Activated T-cell treated with anti-CD3 and anti-CD28 coated beads, Interleukin-2, amount 50 U/mL, for 1 hour (primary cell): ENCODE measurements at places on chromosomes 2 and 18.

GRCh38 chr2:221844212-221845020 lies 272.3 kb upstream of the EPHA4 start:
- no peak for DNase-seq

DNA sequence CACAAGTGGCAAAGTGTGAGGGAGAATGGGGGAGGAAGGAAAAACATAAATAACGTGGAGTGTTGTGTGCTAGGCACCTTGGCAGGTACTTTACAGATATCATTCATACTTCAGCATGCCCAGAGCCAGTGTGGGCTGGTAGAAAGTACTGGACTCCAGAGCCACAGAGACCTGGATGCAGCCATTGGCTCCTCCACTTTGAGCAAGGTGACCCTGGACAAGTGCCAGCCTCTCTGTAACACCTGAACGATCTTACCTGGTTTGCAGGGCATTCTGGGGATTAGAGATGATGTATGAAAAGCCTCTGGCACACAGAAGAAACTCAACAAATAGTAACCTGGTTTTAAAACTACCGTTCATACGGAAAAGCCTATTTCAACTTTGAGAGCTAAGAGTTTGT lies 6.3 kb downstream of the LOXHD1 start:
- no peak for DNase-seq

GRCh38 chr2:239831001-239831731 lies 194.0 kb downstream of the NDUFA10 start:
- no peak for DNase-seq

GRCh38 chr2:103295591-103295990 lies 533.8 kb downstream of the TMEM182 start:
- DNase-seq = no peak

- no peak for DNase-seq
These were observed 4.9 kb downstream of the ALPK2 start for GRCh38 chr18:58624011-58624410.

DNA sequence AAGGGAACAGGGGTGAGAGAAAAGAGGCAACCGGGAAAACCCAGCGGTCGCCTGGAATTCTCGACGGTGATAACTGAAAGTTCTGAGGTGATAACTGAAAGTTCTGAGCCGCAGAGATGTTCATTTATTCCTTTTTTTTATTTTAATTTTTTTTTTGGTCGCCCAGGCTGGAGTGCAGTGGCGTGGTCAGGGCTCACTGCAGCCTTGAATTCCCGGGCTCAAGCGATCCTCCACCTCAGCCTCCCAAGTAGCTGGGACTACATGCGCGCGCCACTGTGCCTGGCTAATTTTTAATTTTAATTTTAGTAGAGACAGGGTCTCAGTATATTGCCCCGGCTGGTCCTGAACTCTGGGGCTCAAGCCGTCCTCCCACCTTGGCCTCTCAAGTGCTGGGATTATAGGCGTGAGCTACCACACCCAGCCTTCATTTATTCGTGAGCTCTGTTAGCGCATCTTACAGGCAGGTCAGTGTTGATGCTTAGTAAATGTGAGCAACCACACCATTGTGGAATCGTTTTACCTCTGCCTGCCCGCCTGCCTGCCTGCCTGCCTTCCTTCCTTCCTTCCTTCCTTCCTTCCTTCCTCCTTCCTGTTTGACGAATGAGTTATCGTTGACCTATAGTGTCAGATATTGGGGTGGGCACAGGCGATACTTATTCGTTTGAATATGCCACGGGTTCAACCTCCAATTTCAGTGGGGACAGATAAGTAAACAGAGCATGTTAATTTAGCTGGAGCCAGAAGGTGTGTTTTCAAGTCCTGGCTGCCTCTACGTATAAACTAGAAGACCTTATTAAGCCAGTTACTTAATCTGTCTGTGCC lies 557 bp upstream of the E2F6 start:
- no peak for DNase-seq

GRCh38 chr2:143088388-143088787 lies 40.8 kb upstream of the ARHGAP15 start:
- DNase-seq = no peak

DNA sequence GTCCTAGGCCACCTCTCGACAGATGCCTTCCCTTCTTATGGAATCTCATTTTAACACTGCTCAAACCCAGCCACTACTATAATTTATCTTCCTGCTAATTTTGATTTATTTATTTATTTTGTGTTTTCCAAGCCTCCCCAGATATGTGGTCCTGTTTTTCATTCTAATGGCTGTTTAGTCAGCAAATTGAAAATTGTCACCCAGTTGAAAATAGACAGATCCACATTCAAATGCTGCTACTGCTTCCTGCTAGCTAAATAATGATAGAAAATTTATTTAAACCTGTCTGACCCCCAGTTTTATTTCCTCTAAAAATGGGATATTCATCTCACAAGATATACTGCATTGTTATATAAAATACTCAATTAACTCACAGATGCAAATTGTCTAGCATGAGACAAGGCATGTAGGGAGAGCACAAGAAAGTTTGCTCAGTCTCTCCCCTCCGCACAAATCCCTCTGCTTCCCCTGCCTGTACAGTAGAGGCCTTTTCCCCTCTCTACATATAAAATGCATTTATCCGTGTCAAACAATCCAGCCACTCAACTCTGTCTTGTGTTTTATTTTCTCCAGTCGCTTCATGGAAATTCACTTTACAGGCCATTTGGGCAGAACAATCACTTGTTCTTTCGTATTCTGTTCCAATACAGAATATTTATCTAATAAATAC lies 389.9 kb downstream of the SOX11 start:
- no peak for DNase-seq

GRCh38 chr2:235780401-235780800 lies 286.6 kb downstream of the AGAP1 start:
- DNase-seq = no peak

- no peak for DNase-seq
These were observed 138.7 kb downstream of the TTC32 start for GRCh38 chr2:19762959-19763605.

GRCh38 chr2:23550553-23550952 lies 165.6 kb downstream of the KLHL29 start:
- DNase-seq = no peak

DNA sequence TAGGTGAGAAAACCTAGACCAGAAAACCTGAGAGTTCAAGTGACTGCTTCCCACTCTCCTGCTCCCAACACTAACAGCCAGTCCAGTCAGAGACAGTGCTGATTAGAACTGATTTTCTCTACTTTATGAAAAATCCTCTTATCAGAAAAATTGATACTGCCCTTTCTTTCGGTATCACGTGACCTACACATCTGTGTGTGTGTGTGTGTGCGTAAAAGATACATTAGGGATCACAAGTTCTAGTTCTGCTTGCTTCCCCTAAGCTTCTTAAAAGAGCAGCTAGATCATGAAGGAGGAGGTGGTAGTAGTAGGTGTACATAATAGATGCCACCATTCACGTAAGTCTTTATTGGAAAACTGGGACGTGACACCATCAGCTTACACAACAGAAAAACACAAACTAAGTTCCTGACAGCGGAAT lies 1.5 kb downstream of the ARL5A start:
- no peak for DNase-seq

GRCh38 chr2:30365201-30365600 lies 81.8 kb upstream of the LCLAT1 start:
- no peak for DNase-seq

DNA sequence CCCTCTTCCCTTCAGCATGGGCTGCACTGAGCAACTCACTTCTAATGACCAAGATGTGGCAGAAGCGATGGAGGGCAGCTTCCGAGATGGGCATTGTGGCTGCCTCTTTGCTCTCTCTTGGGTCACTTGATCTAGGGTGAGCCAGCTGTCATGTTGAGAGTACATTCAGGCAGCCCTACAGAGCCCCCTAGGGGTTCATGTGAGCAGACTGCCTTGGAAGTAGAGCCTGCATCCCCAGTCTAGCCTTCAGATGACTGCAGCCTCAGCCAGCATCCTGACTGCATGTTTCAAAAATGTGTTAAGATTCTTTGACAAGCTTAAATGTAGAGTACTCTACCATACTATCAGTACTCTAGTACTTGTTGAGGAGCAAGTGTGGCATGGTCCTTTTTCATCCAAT lies 143.9 kb downstream of the NCK2 start:
- DNase-seq = no peak

- DNase-seq = no peak
These were observed 221.1 kb downstream of the RDH14 start for GRCh38 chr2:18339326-18339725.

DNA sequence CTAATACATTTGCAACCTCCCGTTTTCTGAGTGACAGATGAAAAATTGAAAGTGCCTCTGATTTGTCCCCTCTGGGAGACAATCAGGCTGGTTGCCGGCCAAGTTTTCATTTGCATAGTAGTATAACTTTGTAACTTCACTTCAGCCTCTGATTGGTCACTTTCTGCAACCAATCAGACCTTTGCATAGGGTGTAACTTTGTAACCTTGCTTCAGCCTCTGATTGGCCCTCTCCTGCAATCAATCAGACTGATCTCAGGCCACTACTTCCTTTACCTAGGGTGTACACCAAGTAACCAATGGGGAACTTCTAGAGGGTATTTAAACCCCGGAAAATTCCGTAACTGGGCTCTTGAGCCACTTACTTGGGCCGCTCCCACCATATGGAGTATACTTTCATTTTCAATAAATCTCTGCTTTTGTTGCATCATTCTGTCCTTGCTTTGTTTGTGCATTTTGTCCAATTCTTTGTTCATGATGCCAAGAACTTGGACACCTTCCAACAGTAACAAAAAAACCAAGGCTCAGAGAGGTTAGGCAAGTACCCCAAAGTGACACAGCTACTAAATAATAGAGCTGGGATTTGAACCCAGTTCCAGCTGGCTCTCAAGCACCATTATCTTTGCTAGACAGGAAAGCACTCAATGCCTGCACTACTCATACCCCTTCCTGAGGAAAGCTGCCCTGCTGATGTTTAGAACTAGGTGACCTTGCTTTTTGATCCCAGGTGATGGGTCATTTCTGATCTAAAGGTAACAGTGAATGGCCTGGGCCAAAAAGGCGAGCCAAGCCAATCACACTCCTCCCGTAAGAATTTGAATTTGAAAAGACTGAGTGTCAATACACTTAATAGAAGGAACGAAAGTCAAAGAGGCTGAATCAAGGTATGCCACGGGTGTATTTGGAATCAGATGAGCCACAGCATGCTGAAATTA lies 10.9 kb upstream of the MYOM1 start:
- DNase-seq = no peak

GRCh38 chr2:120666433-120666832 lies 69.2 kb upstream of the GLI2 start:
- no peak for DNase-seq

GRCh38 chr18:25062720-25063119 lies 289.2 kb downstream of the ZNF521 start:
- DNase-seq = no peak

DNA sequence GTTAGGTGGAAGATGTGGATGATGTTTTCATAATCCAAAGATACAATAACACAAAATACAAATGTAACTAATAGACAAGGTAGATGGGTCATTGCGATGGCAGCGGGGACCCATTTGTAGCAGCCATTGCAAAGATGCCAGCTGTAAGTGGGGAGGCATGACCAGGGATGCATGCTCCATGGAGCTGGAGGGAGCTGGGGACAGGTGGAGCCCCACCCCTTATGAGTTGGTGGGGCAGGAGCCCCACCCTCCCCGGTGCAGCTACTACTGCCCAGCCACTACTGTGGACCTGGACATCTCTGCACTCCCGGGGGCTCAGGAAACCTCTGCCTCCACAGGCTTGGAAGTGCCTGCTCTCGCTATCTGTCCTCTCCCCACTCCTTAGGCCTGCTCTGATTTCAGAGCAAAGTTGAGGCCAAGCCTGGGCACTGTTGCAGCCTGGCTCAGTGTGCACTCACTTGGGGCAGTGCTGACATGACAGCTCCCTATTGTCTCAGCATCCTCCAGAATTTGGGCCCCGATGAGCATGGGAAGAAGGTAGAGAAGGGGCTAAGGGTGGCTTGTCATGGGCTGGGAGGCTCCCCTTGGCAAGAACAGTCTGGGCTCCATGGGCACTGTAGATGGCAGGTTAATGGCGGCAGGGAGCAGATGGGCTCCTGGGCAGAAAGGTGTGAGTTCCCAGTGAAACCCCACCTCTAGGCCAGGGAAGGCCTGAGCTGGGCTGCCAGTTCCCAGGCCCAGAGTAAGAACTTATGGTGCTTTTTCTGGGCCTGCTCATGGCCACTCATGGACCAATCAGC lies 81.1 kb downstream of the ZNF804A start:
- no peak for DNase-seq

DNA sequence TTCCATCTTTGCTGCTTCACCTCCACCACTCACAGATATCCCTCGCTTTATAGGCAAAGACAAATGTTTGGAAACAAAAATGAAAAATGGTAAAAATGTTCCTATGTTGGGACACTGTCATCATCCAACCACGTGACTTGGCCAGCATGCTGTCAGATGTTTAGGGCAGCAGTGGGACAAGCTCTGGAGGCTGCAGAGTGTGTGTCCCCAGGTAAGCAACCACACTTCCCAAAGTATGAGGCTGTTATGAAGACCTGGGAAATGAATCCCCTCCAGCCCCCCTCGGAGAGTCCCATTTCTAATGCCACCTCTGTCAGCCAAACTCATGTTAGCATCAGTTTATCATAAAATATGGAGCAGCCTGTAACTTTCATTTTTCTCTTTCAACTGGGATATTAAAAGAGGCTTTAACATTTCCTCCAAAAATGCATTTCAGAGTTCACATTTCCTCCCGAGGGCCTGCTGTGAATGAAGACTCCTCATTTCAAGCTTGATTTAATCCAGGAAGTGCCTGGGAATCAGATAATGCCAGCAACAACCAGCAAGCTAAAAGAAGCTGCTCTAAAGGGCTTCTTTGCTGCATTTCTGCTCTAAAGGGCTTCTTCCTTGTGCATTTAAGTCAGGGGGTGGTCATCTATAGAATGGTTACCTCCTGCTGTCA lies 66.2 kb downstream of the APOB start:
- no peak for DNase-seq

DNA sequence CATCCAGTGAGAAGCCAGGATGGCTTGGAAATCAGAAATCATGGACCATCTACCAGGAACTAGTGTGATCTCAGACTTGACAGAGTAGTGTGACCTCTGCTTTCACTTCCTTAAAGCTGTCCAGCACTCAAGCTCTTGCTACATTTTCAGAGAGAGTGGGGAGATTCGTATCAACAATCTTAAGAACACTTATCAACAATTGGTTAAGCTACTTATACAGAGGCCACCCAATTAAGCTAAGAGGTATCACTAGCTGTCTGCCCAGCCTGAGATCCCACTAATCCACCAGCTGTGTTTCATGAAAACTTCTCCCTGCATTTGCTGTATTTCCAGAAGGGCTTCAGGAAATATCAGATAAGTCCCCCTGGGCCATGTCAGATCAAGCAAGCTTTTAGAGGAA lies 4.2 kb downstream of the RPRM start:
- DNase-seq = no peak

DNA sequence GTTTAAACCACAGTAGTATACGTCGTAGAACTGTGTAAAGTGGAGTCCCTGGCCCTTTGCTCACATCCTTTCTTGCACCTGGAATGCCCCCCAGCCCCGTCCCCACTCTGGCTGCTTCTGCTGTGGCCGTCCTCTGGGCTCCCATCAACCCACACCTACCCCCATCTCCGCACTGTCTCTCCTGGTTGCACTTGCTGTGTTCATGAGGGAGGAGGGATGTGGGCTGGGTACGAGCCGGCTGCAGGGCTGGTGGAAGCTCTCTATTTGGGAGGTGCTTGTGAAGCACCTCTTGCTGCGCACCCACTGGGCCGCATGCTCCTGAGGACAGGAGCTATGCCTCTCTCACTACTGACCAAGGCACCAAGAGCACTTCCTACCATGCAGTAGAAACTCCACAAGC lies 5.1 kb downstream of the OR6B3 start:
- DNase-seq = no peak

GRCh38 chr2:161658259-161658658 lies 34.0 kb downstream of the SLC4A10 start:
- no peak for DNase-seq
